ENCODE measurements at places on chromosomes 13 and 19.

GRCh38 chr19:57241176-57241575 is 744 bp downstream of the ZNF805 start:
- DNase-seq = no peak

- no peak for DNase-seq
Observed at GRCh38 chr19:16654627-16655026, 5.3 kb downstream of the SMIM7 start.

- DNase-seq = no peak
Observed at GRCh38 chr13:41495044-41495443, 37.7 kb downstream of the RGCC start.

DNA sequence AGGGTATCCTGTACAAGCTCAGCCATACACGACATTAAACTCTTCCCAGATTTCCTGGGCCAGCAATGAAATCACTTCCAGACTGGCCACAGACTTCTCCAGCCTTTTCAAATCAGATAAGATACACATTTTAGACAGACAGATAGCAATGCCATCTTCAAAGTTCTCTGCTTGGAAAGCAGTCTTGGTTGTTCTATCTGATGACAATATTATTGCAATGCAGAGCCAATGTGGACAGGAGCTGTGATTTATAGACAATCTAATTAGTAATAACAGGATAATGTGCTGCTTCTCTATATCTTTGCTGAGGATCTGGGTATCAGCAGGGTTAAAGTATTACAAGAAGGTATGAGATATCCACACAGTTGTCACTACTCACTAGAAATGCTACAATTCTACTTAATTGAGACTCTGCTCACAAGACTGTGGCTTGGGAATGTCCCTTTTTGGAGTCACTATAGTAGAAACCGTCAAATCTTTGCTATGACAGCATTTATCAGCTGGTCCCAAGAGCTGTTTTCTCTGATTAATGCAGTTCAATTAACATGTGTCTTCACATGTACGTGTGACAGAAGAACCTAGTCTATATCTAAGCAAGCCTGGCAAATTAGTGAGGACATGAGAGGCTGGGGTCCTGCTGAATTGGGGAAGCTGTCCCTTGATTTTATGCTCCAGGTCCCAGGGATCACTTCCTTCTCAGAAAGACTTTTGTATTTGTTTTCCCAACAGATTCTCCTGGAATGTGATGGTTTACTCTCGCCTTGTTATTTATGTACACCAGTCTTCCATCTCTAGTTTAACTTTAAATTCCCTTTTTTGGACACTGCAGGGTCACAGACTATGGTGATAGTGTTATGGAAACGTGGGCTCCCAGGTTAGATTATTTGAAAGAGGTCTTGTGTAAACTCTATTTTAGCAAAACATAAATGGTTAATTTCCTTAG is 68.8 kb downstream of the COL4A1 start:
- no peak for DNase-seq

- DNase-seq = no peak
Observed at GRCh38 chr13:83880275-83881139, 1.8 kb downstream of the SLITRK1 start.

- no peak for DNase-seq
Observed at GRCh38 chr19:58212336-58213074, 16.2 kb upstream of the ZNF544 start.

- DNase-seq = no peak
Observed at GRCh38 chr13:109131698-109132257, 502.4 kb downstream of the MYO16 start.

DNA sequence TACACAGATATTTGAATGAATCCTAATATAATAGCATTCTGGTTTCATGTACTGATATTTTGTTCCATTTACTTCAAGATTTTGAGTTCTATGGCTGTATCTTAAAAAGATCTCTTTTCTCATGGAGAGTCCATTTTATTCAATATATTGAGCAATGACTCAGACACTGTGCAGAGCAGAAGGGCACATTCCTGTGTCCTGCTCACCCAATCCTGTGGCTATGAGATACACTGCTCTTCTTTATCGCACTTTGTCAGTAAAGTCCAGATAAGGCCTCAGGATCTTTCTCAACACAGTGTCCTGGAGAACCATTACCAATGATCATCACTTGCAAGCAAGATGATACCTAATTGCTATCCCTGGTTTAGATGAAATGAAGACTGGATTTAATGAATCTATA is 155.0 kb downstream of the CYSLTR2 start:
- DNase-seq = no peak

DNA sequence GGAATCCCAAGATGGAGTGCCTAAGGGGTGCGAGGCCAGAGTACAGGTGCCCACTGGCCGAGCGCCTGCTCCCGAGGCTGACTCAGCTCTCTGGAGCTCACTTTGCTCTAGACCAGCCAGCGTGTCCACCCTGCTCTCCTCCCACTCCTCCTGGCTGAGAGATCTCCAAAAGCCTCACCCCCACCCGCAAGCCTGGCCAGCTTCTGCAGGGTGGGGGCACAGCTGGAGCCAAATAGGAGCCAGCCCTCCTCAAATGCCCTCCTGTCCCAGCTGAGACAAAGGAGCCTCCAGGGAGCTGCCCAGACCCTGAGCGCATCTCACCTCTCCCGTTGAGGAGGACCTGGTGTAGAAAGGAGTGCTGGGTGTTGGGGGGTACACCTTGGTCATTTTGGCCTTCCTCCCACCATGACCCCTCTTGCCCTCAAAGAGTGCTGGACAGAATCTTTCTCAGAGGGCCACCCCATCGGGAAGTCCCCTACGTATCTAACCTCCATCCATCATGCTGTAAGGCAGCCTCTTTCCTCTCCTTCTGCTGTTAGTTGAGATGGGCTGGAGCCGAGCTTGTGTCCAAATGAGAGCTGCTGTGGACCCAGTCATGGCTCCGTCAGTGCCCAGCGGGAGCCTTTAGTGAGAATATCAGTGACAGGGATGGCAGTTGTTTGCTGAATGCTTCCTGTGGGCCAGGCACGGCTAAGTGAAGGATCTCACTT is 123.9 kb upstream of the VSTM2B start:
- no peak for DNase-seq

DNA sequence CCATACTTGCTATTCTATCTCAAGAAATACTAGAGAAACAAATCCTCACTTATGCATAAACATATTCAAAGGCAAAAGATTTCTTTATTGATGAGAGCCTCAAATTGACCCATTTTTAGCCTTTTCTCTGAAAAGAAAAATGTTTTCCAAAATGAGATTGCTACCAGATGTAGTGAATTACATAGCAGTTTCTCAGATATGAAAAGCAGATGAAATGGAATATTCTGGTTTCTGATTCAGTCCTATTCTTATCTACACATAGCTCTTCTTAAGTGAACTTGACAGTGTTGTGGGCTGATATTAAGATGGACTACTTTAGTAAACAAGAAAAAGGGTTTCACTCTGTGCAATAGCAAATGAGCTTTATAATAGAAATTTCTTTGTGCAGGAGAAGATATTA is 183.5 kb downstream of the DNAJC15 start:
- no peak for DNase-seq

GRCh38 chr19:15315101-15315500 is 17.2 kb downstream of the BRD4 start:
- DNase-seq = no peak

- DNase-seq = no peak
Observed at GRCh38 chr13:95385798-95386197, 84.5 kb upstream of the ABCC4 start.

DNA sequence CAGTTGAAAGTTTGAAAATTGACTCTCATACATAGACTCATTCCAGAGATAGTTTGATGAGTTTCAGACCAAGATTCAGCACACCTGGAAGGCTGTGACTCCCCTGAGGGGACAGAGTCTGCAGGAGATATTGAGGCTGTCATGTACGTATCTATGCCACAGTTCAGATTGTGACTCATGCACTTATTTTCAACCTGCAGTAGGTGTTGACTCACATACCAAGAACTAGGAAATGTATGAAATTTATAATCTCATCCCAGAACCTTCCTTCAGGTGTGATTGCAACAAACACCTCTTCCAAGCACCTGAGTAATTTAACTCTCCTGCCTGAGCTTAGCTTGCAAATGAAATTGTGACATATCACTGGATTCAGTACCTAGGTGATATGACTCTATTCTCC is 64.4 kb upstream of the ZNF43 start:
- no peak for DNase-seq

- DNase-seq = no peak
Observed at GRCh38 chr19:8388612-8388958, 1.6 kb upstream of the RAB11B start.

GRCh38 chr13:36616706-36617105 is 57.1 kb upstream of the SERTM1 start:
- DNase-seq = no peak

DNA sequence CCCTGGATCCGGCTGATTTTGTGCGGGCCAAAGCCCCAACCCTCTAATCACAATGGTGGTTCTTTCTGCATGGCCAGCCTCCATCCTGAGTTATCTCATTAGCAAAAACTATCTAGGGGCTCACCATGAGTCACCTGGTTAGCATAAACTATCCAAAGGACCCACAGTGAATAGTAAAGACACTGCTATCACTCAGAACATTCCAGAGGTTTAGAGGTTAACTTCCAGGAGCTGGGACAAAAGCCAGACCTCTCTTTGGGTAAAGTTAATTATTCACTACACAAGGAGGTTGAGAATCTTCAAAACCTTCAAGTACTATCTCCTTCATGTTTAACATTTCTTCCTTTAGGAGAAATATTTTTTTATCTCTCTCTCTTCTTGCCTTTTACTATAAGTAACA is 18.8 kb upstream of the PPP5C start:
- DNase-seq = no peak

DNA sequence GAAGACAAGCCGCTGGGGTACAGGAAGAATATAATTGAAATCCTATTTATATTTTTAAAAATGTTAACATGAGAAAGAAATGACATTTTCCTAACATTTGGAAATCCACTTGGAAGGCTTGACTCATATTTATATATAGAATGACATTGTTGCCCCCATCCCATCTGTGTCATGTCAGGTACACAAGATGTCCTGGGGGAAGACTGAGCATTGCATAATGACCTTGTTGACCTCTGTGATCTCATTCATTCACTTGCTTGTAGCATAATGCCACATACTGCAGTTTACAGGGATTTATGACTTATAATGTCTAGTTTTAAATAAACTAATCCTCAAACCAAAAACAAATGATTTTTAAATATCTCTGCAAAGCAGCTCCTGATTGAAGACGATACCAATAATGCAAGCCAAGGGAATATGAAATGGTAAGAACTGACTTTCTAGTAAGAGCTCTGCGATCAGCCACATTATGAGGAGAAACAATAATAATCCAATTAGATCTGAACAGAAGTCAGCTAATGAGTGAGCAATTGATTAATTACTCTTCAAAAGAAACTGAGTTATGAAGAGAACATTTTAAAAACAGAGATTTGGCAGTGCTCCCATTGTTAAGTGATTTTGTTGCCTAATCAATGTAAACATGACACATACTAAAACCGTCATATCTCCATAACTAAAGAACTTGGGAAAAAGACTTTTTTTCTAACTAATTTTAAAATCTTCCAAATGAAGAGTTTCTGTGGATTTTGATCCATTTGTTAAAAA is 21.2 kb upstream of the VWA8 start:
- DNase-seq = no peak
